ENCODE measurements at places on chromosomes 1 and 21. TPM values are rescaled to one million over a fixed set of nuclear protein-coding genes. Genes with fewer than 3 reads are reported as not detected.

Gene WNT2B
- 18.6 TPM for total RNA-seq

Gene SERINC2
- 3.8 TPM for total RNA-seq

Gene IL19
- not detected for total RNA-seq

Gene SLC2A5
- total RNA-seq: 0.26 TPM

Gene C4BPA
- not detected for total RNA-seq

Gene TMEM61
- not detected for total RNA-seq

Gene DNM3
- 1.6 TPM for total RNA-seq

Gene LCE2A
- not detected for total RNA-seq

Gene ADGRL2
- 83.1 TPM for total RNA-seq

Gene ANGPTL3
- total RNA-seq: not detected

Gene OPRD1
- total RNA-seq: not detected

Gene DMRTA2
- not detected for total RNA-seq

Gene RGS13
- total RNA-seq: not detected

Gene IFNGR2
- 47.3 TPM for total RNA-seq

Gene HOOK1
- 6.1 TPM for total RNA-seq

Gene SHCBP1L
- not detected for total RNA-seq

Gene RAB13
- total RNA-seq: 34.8 TPM

Gene PCAT6
- not detected for total RNA-seq

Gene RGS4
- 1.5 TPM for total RNA-seq

Gene CREB3L4
- 4.9 TPM for total RNA-seq

Gene OR10Z1
- total RNA-seq: not detected

Gene MCOLN2
- 0.90 TPM for total RNA-seq

Gene MARK1
- total RNA-seq: 12.5 TPM

Gene DDI2
- total RNA-seq: 16.5 TPM

Gene CD247
- 0.79 TPM for total RNA-seq

Gene CASZ1
- total RNA-seq: 50.3 TPM

Gene LCE1A
- total RNA-seq: not detected

Gene VSIG8
- total RNA-seq: not detected

Gene PLEKHM2
- total RNA-seq: 53.6 TPM

Gene LYPD8
- total RNA-seq: not detected

Gene SOX13
- total RNA-seq: 8.6 TPM

Gene CLEC20A
- total RNA-seq: not detected

Gene DPH2
- total RNA-seq: 23.0 TPM

Gene DTL
- total RNA-seq: not detected

Gene TESK2
- total RNA-seq: 3.5 TPM

Gene AMY2B
- total RNA-seq: 37.1 TPM

Gene KRTCAP2
- total RNA-seq: 147 TPM

Gene C1orf141
- total RNA-seq: not detected

Gene DMRTB1
- not detected for total RNA-seq

Gene C1orf53
- total RNA-seq: 4.0 TPM

Gene DNTTIP2
- total RNA-seq: 24.7 TPM

Gene CDC73
- total RNA-seq: 30.1 TPM

Gene UQCRHL
- total RNA-seq: 1.6 TPM

Gene SAMD11
- 2.7 TPM for total RNA-seq

Gene RPTN
- not detected for total RNA-seq

Gene MAP7D1
- total RNA-seq: 356 TPM

Gene ETNK2
- total RNA-seq: 5.6 TPM

Gene RNPC3
- total RNA-seq: 10.3 TPM

Gene PRDM16
- total RNA-seq: 0.22 TPM

Gene OR2T35
- total RNA-seq: not detected

Gene FCGR1A
- not detected for total RNA-seq

Gene PBXIP1
- total RNA-seq: 81.4 TPM

Gene ABL2
- 6.3 TPM for total RNA-seq

Gene RAVER2
- total RNA-seq: 23.2 TPM
